Cortex of kidney (tissue), 1 donor: ENCODE measurements at places on chromosomes 2 and 18.

DNA sequence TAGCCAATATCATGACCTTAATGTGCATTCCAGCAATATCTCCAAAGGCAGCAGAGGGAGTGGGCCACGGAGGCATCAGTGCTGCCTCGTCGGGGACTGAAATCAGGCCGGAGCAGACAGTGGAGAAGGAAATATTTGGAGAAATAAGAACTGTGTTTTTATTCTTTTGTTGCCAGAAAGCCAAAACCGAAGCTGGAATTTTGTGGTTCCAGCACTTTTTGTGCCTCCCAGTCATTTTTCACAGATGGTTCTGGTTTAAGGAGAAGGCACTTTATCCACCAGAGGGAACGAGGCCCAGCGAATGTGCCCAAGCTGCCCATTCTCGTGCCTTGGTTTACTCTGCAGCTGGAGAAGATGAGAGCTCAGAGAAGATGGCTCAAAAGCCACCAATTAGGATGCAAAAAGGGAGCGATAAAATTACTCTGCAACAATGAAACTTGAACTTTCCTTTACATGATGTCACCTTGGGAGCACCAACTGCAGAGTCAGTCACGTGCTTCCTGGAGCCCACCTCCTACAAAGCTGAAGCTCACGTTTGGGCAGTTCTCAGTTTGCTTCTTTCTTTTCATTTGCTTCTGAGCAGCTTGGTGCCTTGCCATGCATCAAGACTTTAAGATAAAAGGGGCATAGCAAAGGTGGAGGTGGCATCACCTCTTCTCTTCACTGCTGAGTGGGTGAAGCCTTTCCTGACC is 288.7 kb downstream of the LPIN1 start:
- DNase-seq: no peak

- DNase-seq: no peak
These were observed 18.4 kb downstream of the NAPG start for GRCh38 chr18:10544093-10544748.

DNA sequence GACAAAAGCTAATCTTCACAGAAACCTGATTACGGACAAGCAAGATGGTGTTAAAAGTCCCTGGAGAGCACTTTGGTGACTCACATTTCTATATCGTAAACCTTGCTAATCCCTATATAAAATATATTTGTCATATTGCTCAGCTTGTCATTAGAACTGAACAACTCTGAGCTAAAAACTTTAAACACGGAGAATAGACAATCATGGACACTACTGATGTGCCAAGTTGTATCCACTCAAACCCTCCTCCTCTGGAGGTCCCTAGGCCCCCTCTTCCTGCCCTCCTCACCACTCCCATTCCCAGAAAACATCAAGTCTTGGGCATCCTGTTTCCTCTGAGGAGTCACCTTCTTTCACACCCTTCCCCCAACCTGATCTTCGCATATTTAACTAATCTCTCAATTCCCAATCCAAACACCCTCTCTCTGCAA is 138.7 kb upstream of the PID1 start:
- no peak for DNase-seq

GRCh38 chr2:169091761-169092519 is 22.6 kb downstream of the DHRS9 start:
- no peak for DNase-seq

GRCh38 chr18:30754846-30755245 is 287.7 kb downstream of the DSC3 start:
- DNase-seq: no peak

- DNase-seq: no peak
These were observed 44.3 kb downstream of the MOGAT1 start for GRCh38 chr2:222715742-222716141.

DNA sequence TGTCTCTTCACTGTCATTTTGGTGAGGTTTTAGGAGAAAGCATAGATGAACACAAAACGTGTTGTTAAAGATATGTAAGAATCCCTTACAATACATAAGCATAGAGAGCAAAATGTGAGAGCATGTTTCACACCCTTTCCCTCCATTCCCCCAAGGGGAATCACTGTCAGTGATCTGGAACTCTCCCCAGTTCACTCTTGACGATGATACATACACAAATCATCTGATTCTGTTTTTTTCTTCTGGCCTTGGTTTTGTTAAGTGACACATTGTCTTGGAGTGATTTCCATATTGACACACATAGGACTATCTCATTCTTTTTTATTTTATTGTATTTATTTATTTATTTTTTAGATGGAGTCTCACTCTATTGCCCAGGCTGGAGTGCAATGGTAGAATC is 53.7 kb upstream of the TANC1 start:
- no peak for DNase-seq

- DNase-seq: no peak
These were observed 34.8 kb downstream of the CACNB4 start for GRCh38 chr2:152064001-152064400.

- DNase-seq: no peak
These were observed 231.6 kb downstream of the BCL11A start for GRCh38 chr2:60321816-60322215.

GRCh38 chr2:72134408-72134996 is 13.2 kb downstream of the CYP26B1 start:
- DNase-seq: no peak

- no peak for DNase-seq
These were observed 175.7 kb downstream of the ICOS start for GRCh38 chr2:204112084-204112770.

GRCh38 chr18:77077401-77077800 is 55.2 kb downstream of the MBP start:
- DNase-seq: no peak
